ENCODE measurements at places on chromosomes 5 and 9.

GRCh38 chr9:89730715-89731114 lies 125.9 kb downstream of the GADD45G start:
- no peak for DNase-seq

GRCh38 chr5:149409268-149409948 lies 30.3 kb upstream of the IL17B start:
- DNase-seq = no peak

DNA sequence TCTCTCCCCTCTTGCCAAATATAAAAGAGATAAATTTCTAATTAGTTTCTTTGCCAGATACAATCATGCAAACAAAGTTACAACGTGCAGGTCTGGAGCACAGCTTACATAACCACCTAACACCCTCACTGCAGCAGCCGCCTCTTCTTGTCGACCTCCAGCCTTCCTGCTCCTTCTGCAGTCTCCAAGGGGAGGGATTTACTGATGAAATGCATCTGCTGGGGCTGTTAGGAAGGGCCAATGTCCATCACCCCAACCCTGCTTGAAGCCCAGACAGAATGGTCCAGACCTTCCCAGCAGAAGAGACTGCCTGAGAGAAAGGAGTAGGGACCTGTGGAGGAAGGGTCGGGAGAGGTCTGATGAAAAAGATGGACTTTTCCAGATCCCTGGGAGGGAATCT lies 15.2 kb downstream of the KCNV2 start:
- DNase-seq = no peak

GRCh38 chr9:90219548-90220118 lies 423.0 kb downstream of the DIRAS2 start:
- no peak for DNase-seq

- DNase-seq = no peak
Measured at GRCh38 chr9:31541721-31542281, 842.6 kb upstream of the ACO1 start.

All from NCI-H1105 treated with DMSO at 0.1 percent for 48 hours (cell line).